ENCODE measurements at places on chromosomes 11 and 22.
A peak's percentile ranks its signal among the peaks of the same experiment; 100 is the strongest.

DNA sequence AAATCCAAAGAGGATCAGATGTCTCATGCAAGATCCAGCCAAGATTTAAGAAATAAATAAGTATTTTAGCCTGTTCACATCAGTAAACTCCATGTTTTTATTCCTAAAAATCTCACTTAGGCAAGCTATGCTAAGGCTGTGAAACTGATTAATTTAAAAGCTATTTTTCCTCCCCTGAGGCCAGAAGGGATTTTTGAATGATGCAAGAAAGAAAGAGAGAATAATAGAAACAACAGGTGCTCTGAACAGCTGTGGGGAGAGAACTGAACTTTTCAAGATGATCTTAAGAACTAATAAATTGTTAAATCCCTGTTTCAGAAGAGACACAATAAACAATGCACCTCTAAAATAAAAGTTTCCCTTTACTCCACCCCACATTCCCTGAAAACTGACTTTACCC is 241.6 kb downstream of the DLG2 start:
- no peak for DNase-seq

DNA sequence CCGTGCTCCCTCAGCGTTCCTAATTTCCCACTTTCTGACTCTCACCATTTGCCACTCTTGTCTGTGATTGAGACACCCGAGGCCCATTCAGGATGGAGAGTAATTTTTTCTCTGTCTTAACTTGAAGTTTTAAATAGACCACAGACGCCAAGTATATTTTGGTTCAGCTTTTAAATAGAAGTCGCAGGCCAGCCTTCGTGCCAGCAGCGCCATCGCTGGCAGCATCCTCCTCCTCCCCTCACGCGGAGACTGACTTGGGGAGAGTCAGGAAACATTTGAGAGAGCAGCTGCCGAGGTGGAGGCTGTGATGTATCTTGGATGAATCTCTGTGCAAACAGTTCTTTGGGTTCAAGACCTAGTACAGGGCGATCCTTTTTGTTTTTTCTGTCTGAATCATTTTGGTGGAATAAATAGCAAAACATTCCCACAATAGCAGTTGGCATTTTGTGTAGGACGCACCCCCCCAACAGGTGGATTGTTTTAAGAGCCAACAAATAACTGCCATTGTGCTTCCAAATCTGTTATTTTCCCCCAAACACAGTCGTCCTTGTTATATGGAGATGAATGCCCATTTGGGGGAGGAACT is 889 bp upstream of the DMC1 start:
- DNase-seq, result peak; percentile 22

DNA sequence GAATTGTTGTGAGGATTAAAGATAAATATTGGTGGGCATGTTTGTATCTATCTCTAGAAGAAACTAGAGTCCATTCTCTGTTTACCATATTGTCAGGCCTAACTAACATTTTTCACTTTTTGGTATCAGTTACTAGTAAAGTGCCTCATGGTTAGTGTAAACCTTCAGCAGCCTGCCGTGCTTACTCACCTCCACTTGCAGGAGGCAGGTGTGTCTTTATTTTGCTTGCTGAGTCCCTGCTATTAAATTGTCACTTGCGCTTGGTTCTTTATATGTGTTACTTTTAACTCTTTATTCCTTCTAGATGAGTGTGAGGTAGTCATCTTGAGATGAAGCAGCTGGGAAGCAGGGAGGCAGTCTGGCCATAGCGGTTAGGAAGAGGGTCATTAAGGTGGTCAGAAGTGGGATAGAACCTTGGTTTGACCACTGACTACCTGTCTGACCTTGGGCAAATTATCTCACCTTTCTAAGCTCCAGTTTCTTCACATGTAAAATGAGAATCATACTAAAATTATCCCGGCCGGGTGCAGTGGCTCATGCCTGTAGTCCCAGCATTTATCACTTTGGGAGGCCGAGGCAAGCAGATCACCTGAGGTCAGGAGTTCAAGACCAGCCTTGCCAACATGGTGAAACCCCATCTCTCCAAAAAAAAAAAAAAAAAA is 21.2 kb downstream of the PPP6R3 start:
- DNase-seq, result no peak

DNA sequence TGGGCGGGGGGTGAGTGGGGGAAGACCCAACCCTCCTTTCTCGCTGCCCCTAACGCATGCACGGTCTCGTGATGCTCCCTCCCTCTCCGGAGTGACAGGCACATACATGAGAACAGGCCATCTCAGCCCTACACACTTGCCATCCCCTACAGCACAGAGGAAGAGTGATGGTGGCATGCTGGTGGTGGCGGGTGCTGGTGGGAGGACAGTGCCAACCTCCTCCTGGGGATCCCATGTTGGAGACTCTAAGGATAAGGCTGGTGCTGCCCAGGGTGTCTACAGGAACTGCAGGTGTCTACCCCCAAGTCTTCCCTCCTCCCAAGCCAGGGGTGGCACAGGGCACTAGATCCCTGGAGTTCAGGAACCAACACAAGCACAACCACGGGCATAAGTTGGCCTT is 6.7 kb upstream of the NLRX1 start:
- DNase-seq, result no peak

- DNase-seq, result peak; percentile 90
Measured at GRCh38 chr11:48078689-48079088, 98.3 kb downstream of the PTPRJ start.

DNA sequence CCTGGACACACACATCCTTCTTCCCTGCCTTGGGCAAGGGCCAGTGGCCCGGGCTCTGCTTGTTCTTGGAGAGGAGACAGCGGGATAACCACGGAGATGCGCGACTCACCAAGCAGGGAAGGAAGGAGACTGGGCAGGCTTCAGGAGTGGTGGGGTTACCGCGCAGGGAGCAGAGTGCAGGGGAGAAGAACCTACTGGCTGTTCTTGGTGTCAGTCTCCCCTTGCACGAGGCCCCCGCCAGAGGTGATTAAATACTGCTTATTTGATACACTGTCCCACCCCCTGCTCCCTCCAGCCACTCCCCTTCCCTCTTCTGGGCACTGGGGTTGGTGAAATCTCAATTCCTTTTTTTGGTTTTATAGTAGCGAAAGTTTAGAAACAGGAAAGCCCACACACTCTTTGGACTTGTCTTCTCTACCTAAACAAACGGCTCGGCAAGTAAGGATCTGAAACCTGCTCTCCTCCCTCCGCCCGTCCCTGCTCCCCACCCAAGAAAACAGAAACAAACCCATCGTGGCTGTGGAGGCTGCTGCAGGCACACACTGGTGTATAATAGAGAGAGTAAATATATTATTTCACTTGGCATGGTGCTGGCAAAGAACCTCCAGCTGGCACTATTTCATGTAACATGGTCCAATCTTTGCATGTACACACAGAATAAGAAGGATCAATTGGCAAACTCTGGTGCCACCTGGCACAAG is 10.8 kb downstream of the LARGE2 start:
- no peak for DNase-seq

All from NCI-H1694 treated with DMSO at 0.1 percent for 48 hours (cell line).